NCI-H2171 treated with DMSO at 0.1 percent for 48 hours (cell line): ENCODE measurements at places on chromosomes 7 and 10.

DNA sequence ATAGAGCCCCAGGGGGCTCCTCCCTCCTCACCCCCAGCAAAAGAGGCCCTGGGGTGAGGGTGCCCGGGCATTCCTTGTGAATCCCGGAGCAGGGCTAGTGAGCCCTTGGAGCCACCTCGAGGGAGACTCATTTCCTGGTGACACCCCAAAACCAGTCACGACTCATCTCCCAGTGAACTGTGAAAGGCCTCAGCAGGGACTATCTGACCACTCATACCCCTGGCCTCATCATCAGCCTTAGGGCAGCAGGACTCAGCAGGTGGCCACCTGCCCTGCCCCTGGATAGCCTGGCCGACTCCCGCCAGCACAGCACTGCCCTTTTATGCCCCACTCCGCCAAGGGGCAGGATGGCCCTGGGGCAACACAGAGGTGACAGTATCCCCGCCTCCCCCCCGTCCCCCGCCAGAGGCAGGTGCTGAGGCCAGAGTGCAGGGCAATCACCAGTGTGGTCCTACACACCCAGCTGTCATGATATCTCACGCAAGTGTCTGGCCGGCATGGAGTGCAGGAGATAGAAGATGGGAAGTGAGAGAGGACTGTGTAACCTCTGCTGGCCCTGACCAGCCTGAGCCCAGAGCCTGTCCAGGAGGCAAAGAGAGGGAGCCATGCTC is 3.2 kb downstream of the SNCG start:
- DNase-seq = no peak

- no peak for DNase-seq
These were observed 145.1 kb upstream of the MEOX2 start for GRCh38 chr7:15831606-15832005.

DNA sequence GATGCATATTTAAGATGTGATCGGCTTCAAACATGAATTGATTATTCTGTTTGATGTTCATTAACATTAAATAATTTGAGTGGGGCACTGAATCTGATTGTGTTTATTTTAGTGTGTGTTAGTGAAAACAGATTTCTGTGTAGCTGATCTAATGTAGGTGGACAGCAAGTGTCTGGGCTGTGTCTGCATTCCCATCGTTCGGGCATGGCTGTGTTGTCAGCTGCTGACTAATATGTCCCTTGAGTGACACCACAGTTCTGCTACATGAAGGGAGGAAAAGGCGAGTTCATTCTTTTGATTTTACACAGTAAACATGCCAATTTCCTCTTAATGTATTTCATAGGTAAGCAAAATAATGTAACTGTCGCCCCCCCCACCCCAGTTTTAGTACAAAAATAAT is 203.0 kb downstream of the CNTNAP2 start:
- no peak for DNase-seq

- DNase-seq = no peak
These were observed 622 bp downstream of the DYNC1I1 start for GRCh38 chr7:95772771-95773581.

DNA sequence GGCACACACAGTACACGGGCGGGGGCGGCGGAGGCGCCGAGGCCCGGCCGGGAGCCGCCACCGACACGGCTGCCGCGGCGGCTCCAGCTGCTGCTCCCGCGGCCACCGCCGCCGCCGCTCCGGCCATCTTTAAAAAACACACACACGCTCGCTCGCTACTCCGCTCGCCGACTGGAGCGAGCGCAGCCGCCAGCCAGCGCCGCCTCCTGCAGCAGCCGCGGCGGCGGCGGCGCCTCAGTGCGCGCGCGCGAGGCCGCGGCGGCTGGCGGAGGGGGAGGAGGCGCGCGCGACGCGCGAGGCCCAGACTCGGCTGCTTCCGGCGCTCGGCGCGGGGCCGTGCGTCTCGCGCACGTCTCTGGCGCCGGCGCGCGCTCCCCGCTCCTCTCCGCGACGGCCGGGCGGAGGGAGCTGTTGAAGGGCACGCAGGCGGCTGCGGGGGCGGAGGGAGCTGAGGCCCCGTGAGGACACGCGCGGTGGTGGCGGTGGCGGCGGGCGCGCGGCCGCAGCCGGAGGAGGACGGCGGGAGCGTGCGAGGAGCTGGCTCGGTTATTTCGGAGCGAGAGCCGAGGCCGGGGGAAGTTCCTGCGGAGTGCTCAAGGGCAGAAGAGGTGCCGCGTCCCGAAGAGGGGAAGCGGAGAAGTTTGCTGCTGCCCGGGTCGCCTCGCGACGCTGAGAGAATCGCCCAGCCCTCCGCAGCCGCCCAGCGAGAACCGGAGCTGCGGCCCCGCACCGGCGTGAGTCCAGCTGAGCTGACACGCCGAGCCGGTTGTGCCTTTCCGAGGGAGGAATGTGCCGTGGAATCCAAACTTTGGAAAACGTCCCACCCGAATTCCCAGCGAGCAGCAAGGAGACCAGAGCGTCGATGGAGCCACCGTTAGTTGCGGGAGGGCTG is at the start of gene KDM7A:
TSS of gene KDM7A (minus strand) at position 173 of the 892 bp plus-strand sequence. CDS start at position 127, 46 bp downstream.
- DNase-seq = peak; percentile 81

DNA sequence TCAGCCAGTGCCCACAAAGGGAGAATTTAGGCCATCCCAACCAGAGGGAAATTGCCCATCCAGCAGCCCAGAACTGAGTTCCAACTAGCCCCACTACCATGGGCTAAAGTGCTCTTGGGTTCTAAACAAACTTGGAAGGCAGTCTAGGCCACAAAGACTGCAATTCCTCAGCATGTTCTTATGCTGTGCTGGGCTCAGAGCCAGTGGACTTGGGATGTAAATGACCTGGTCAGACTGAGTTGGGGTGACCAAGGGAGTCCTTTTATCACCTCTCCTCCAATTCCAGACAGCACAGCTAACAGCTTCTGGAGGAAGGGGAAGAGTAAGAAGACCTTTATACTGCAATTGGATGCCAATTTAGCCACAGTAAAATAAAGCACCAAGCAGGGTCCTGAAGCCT is 607.2 kb upstream of the KCND2 start:
- no peak for DNase-seq

DNA sequence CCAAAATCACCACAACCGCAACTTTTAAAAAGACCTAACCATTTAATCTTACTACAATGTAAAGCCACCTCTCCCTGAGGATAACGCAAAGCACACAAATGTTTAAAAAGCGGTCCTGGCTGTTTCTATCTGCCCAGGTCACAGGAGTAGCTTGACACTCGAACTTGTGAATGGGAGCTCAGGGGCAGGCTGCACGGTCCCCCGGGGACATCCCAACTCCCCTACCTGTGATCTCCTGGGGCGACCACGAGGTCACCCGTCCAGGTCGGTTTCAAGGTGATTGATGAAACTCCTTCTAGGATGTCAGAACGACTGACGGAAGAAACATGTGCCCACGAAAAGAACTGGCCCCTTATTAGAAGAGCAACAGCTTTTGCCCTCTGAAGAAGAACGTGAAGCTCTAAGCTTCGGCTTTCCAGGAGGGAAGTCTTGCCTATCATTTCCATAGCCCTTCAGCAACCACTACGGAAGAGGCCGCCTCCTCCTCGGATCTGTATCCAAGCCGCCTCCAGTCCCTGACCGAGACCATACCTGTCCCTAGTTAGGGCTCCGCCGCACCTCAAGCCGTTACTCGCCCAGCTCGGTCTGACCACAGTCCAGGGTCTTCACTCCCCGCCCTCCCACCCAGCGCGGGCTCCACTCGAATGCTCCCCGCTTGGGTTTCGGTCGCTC is 459 bp downstream of the CYCS start:
- peak; percentile 30 for DNase-seq

GRCh38 chr10:111429288-111430028 is 352.6 kb downstream of the ADRA2A start:
- no peak for DNase-seq

DNA sequence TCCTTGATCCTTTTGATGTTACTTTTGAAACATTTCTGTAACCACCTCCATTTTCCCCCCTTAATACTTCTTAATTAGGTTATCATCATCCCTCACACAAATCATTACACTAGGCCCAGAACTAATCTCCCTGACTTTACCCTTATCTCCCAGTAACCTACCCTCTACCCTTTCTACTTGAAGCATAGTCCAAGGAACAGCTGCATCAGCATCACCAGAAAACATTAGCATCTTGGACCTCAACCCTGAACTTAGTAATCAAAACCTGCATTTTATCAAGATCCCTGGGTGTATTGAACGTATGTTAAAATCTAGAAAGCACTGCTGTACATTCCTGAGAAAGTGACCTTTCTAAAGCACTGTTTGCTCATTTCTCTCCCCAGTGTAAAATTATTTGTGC is 38.8 kb downstream of the MGAM2 start:
- no peak for DNase-seq

GRCh38 chr10:128219295-128219694 is 93.1 kb upstream of the MKI67 start:
- no peak for DNase-seq

- DNase-seq = no peak
These were observed 927.2 kb upstream of the AUTS2 start for GRCh38 chr7:68671046-68671445.

DNA sequence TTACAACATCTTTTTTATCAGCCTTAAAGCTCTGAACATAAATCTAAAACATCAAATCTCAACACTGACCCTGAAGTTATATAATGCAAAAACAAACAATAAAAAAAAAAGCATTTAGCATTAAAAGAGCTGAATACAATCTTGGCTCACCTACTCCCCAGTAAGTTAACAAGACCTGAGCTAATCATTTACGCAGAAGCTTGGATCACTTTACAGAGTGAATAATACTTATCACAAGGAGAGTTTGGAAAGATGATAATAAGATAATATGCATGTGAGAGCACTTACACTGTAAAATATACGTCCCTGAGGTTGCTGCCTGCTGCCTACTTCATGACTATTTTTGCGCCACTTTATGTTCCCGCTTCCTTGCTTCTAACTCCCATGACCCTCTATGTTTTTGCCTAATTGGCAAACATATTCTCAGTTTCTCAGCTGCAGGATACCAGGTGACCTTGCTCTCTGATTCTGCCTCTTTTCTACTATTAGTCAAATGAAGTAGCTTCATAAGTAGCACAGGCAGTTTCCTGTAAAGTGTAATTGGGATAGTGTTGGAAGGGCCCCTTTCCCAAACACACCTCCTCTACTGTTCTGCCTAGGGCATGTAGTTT is 333.6 kb downstream of the LRRTM3 start:
- no peak for DNase-seq

DNA sequence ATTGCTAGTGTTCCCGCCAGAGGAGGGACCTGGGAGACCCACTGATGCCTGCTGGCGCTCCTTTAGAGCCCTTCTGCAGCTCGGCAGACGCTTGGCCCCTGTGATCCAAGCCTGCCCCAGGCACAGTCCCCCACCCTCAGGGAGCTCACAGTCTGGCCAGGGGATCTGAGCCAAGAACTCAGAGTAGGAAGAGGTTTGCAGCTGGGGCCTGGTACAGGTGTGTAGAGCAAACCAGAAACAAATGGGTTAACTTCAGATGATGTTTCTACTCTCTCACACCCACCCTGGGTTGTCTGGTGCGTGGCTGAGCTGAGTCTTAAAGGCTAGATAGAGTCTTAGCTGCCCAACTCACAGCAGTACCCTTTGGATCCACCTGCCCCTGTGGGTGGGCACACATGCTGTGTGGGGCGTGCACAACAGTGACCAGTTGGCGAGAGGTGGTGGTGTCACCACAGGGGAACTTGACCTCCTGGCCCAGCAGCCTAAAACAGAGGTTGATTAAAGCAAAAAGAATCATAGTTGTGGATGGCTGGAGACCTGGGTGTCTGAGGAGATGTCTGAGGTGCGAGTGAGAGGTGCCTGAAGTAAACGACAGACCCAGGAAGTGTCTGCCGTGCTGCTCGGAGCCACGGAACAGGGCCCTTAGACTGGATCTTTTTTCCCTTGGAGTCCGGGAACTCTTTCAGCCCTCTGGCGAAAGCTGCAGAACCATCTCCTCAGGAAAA is 31.2 kb upstream of the SRGN start:
- no peak for DNase-seq

- DNase-seq = no peak
These were observed 125.4 kb downstream of the MAPK8 start for GRCh38 chr10:48431871-48432270.

- DNase-seq = no peak
These were observed 63.5 kb downstream of the CALD1 start for GRCh38 chr7:134842886-134843430.

DNA sequence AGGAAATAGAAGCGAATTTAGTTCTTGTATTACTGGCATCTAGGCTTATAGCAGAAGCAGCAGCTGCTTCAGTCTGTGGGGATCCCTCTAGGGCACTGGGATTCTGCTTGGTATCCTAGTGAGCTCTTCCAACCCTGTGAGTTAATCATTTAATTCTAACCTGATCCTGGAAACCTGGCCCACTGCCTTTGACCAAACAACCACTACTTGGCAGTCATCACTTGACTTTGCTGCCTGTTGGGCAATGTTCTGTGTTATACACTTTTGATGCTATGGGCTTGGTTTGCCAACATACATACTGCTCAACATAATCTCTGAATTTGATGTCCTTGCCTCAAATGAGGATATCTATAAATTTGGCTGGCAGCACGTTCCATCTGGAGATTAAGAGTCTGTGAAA is 813.4 kb downstream of the ANKRD7 start:
- DNase-seq = no peak

GRCh38 chr7:143258831-143259230 is 4.4 kb upstream of the GSTK1 start:
- DNase-seq = no peak

GRCh38 chr10:99224766-99225165 is 10.9 kb downstream of the HPSE2 start:
- DNase-seq = no peak

- no peak for DNase-seq
These were observed 8.0 kb downstream of the HKDC1 start for GRCh38 chr10:69228151-69228550.

- DNase-seq = no peak
These were observed 112.7 kb downstream of the CDH23 start for GRCh38 chr10:71509444-71509843.

DNA sequence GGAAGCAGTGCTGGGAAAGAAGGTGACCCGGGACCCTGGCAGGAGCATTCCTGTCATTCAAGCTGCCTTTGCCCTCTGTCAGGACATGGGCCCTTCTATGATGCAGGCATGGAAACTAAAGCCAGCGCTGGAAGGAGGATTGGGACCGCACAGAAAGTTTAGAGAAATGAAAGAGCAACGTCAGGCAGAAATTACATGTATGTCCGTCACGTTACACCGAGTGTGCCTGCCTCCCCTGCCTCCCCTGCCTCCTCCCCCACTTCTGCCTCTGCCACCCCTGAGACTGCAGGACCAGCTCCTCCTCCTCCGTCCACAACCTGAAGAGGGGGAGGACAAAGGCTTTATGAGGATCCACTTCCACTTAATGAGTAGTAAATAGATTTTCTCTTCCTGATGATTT is 13.9 kb upstream of the PWWP2B start:
- no peak for DNase-seq

DNA sequence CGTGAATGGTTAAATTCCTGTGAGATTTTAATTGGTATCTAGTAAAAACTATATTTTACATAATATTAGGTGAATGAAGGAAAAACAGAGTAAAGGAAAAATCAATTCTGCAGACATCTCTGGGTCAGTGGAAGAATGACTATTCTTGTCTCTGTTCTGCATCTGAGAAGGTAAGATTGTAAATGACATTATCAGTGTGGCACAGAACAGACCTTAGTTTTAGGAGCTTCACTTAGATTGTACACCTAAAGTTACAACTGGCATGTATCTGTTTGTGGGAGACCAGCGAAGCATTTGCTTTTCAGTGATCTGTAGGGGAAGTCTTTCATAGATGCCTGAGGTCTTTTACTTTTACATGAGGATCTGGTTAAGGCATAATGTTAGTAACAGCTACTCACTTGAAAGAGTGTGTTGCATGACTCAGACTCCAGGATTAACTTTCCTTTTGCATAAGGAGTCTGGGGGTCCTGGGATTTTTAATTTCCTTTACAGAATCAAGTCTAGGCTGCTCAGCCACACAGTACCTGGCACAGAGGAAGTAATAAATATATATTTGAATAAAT is 56.2 kb downstream of the JMJD1C start:
- DNase-seq = no peak
